Activated CD4-positive, alpha-beta T cell treated with anti-CD3 and anti-CD28 coated beads, Interleukin-2, Interleukin-4, amounts not matched to agents 100 ng/mL and 50 ng/mL, durations not matched to agents 16 hours and 8 hours (primary cell): ENCODE measurements at places on chromosomes 5 and 9.

- DNase-seq, result peak; percentile 92
Observed at GRCh38 chr9:4970970-4971641, 14.0 kb upstream of the JAK2 start.

GRCh38 chr5:149559706-149560105 is 8.5 kb upstream of the CSNK1A1 start:
- DNase-seq, result no peak

DNA sequence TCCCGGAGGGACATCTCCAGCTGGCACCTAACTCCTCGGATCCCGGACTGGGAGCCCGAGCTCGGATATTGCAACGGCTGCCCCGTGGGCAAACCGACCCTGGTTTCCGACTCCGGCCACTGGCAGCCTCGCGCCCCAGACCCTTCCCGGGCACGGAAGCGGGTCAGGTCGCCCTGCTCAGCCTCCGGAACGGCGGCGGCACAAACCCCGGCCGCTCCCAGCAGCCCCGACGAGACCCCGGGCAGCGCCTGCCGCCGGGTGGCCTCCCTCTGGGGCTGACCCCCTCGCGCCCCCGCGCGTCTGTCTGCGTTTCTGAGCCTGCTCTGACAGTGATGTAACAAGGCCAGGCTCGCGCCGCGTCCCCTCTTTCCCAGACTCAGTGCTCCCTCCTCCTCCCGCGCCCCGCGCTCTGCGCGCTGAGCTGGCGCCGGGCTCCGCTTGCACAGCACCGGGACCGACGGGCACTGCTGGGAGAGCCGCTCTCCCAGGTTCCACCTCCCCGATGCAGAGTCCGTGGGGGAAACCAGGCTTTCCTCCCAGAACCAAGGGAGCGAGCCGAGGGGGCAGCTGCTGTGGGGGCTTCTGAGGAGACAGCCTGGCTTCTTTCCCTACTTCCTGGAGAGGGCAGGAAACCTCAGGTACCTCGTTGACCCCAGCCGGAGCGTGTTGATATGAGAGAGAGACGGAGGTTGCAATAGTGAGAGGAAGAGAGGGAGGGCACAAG is at the start of gene TMEM215:
Gene TMEM215, plus strand, starts transcription at position 373 of the 724 bp plus-strand sequence. CDS start 644 bp downstream, outside the sequence.
- DNase-seq, result no peak

GRCh38 chr5:66209350-66209749 is 65.2 kb downstream of the SREK1 start:
- DNase-seq, result no peak

- peak; percentile 17 for DNase-seq
Observed at GRCh38 chr5:121962347-121962670, 534 bp downstream of the SRFBP1 start.

- no peak for DNase-seq
Observed at GRCh38 chr5:158883502-158883901, 216.2 kb downstream of the EBF1 start.

GRCh38 chr5:136886608-136887007 is 521.3 kb upstream of the TRPC7 start:
- DNase-seq, result no peak

- peak; percentile 64 for DNase-seq
Observed at GRCh38 chr9:137240318-137240840, 708 bp upstream of the TUBB4B start.

DNA sequence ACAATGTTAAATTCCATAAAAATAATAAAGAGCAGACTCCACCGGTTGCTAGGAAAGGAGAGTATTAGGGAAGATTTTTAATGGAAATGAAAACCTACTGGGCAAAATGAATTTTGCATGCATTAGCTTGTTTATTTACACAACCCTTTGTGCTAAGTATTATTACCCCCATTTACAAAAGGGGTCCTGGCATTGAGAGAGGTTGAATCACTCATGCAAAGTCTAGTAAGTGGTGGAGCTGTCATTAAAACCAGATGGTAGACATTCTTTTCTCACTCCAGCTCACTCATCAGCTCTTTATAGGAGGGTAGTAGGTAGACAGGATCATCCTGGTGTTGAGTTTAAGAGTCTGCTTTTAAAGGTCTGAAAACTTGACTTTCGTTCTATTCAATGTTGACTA is 395.1 kb downstream of the PLK2 start:
- no peak for DNase-seq

DNA sequence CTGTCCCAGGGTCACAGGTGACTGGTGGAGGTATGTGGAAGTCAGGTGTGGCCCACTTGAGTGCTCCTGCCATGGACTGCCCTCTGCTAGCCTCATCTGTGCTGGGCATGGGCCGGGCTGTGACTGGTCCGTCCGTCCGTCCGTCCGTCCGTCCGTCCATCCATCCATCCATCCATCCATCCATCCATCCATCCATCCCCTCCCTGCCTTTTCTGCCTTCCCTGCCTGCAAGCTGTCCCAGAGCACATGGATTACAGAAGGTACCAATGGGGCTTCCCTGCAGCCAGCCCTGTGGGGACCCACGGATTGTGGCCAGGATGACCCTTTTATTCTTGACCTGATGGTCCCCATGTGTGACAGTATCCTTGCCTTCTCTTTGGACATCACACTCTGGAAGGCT is 92.5 kb downstream of the MACROH2A1 start:
- no peak for DNase-seq

DNA sequence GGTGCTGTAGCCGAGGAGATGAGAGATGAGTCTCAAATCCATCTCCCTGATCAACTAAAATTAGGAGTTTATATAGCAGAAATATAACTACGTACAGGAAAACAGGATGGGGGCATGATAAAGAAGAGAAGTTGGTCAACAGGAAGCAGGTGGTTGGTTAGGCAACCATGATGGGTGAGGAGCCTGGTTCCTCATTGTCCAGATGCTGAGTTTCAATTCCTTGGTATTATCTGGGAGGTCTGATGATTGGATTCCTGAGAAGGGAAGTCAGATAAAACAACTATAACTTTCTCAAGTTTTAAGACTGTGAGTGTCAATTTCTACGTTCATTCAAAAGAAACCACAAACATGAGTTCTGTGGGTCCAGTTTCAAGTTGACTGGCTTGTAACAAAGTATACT is 323.9 kb downstream of the MTRR start:
- DNase-seq, result no peak

DNA sequence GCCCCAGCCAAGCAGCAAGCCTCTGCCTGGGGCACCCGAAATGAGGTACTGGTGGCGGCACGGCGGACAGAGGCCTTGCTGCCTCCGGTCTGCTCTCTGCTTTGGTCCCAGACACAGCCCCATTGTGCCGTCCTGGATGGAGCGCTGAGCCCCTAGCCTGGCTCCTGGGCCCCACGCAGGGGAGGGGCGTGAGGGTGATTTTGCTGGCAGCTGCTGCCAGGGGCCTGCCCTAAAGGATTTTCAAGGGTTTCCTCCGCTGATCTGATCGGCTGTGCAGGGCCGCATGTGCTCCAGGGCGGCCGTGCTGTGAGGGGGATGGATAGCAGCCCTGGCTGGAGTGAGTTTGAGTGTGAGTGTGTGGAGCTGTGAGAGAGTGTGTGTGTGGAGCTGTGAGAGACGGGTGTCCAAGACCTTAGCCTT is 1.3 kb downstream of the GPSM1 start:
- DNase-seq, result no peak

DNA sequence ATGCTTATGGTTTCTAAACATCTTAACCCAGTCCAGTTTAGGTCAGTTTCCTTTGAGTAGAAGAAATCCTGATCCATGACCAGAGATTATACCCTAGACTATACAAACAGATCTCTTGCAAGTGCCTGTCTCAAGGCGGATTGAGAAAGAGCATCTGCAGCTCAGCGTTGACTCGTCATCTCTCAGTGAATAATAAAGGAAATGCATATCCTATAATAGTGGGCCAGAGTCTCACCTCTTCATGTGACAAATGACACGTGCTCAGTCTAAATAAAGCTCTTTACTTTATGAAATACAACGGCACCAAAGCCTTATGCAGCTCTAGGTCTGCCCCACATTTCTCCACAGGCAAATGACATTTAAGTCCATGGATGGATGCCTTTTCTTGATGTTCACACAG is 179.4 kb upstream of the NR3C1 start:
- DNase-seq, result peak; percentile 56

DNA sequence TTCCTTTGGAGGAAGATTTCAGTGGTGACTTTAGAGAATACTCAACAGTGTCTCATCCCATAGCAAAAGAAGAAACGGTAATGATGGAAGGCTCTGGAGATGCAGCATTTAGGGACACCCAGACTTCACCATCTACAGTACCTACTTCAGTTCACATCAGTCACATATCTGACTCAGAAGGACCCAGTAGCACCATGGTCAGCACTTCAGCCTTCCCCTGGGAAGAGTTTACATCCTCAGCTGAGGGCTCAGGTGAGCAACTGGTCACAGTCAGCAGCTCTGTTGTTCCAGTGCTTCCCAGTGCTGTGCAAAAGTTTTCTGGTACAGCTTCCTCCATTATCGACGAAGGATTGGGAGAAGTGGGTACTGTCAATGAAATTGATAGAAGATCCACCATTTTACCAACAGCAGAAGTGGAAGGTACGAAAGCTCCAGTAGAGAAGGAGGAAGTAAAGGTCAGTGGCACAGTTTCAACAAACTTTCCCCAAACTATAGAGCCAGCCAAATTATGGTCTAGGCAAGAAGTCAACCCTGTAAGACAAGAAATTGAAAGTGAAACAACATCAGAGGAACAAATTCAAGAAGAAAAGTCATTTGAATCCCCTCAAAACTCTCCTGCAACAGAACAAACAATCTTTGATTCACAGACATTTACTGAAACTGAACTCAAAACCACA is 67.4 kb downstream of the VCAN start:
- DNase-seq, result peak; percentile 3

DNA sequence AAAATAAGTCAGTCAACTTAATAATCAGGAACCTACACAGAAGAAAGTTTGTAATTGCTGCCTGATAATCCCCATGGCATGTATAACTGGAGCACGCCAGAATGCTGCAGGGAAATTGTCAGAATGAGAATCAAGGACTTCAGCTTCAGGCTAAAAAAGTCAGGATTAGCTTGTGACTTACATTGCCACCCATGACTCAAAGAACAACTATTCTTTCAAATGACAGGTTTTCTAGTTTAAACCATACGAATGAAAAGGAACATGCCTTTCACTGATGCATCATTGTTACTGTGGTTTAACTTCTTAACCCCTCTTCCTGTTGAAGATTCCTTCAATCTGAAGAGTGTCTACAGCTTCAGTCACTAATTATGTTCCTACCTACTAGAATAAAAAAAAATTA is 112.4 kb downstream of the ISL1 start:
- no peak for DNase-seq

DNA sequence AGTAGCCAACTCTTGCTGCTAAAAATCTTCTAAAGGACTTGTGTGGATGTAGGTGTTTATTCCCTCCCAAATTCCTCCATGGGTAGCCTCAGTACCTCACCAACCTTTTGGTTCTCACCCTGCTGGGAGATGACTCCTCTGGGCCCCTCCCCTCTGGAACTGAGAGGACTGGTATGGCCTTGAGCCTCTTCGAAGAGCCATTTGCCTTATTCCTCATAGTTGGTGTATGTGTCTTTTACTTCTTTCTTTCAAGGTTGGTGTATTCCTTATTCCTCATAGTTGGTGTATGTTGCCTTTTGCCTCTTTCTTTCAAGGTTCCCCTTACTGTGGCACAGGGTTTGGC is 48.3 kb downstream of the GNAQ start:
- DNase-seq, result no peak

DNA sequence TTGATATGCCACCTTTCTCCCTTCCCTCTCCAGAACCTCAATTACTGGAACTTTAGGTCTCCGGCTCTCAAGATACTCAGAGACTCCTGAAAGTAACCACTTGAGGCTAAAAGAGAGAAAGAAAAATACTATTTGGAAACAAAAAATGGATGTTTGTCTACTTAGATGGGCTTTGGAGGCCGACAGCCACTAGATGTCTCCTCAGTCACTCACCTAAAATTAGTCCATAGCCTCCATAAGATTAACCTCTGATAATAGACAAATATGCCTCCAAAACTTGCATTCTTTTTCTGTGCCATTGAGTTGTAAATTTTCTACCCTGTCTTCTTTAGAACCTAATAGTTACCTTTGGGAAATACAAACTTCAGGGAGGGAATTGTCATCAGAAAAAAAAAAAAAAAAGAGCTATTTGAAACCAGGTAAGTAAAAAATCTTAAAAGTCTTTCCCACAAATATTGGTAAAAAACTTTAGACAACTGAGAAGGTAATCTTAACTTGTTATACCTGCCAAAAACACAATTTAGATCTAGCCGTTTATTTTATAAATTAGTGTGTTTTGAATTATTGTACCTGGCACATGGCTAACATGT is 11.2 kb upstream of the PCDH1 start:
- no peak for DNase-seq

- no peak for DNase-seq
Observed at GRCh38 chr5:52262844-52263243, 524.9 kb upstream of the ITGA1 start.

DNA sequence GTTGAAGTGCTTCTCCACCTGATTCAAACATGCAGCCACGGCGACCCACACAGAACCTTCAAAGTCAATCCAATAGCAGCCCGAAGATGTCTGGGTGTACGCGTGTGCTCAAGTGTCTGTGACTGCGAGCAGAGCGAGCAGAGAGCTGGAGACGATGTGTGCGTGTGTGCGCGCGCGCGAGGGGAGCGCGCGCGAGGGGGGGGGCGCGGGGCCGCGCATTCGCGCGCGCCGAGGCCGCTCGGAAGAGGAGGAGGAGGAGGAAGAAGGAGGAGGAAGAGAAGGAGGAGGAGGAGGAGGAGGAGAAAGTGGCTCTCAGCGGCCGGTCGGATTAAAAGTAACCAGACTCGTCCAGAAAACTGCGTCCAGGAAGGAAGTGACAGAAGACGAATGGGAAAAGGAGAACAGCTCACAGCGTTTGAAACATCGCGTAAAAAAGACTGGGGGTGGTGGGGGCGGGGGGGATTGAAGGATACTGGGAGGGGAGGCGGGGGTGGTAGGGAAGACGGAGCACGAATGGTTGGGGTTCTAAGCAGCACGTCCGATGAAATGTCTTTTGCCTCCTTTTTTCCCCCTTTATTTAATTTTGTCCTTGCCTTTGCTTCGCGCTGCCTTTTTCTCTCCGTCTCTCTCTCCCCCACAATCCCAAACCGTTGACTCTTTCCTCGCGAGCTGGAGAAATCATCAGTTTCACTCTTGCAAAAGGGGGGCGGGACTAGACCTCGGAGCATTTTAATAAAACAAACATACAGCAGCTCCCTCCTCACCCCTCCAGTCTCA is at the start of gene MEF2C:
Gene MEF2C, minus strand, starts transcription at position 126 of the 777 bp plus-strand sequence. CDS start 59,396 bp downstream, outside the sequence.
- peak; percentile 21 for DNase-seq

GRCh38 chr5:143474616-143475015 is 71.1 kb upstream of the NR3C1 start:
- DNase-seq, result no peak

DNA sequence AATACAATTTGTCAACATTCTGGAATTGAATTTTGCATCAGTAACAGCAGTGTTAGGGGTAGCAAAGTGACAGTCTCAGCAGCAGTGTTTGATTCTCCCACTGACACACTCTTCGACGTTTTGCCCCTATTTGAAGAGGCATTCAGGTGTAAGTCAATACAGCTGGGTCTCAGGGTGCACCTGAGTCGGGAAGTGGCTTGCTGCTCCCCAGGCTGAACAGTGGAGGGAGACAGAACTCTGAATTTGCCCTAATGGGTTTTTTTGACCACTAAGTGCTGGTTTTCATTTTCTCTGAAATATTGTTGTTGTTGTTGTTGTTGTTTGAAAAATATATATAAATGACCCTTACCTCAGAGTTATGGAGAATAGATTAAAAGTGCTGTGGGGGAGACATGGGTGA is 223.2 kb downstream of the TLR4 start:
- DNase-seq, result no peak

- DNase-seq, result no peak
Observed at GRCh38 chr5:140360681-140361479, 886 bp downstream of the SLC4A9 start.

GRCh38 chr5:169301986-169302385 is 1.0 kb upstream of the SLIT3 start:
- DNase-seq, result no peak
